ENCODE measurements at places on chromosomes 1 and 21.

DNA sequence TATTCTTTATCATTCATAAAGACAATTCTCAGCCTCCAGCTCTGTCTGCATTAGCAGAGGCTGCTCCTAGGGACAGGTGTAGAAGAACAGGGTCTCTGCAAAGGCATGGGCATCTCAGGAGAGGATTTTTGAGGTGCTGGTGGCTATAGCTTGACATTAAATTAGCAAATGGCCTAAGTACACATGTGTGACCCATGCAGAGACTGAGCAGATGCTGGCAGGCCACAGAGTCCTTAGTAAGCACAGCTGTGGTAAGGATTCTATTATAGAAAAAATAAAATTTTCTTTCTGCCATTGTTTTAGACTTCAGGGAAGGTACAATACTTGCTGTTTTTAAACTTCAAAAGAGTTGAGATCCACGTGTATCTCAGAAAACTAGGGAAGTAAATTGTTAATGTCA, 177.5 kb upstream of the DUSP10 start:
- H3K4me1 ChIP-seq: no peaks in the 10 kb centered on the region
- peaks cover 2% of the 10 kb centered on the region for H3K27me3 ChIP-seq
- no peak for DNase-seq
- H3K4me3 ChIP-seq: no peak overlapping the region
- H3K27ac ChIP-seq: no peak overlapping the region

GRCh38 chr1:38680801-38681510, 178.6 kb downstream of the RRAGC start:
- H3K4me3 ChIP-seq: no peak overlapping the region
- no peaks in the 10 kb centered on the region for H3K36me3 ChIP-seq
- peaks cover 11% of the 10 kb centered on the region for H3K27me3 ChIP-seq
- no peak for DNase-seq
- H3K4me1 ChIP-seq: no peaks in the 10 kb centered on the region

DNA sequence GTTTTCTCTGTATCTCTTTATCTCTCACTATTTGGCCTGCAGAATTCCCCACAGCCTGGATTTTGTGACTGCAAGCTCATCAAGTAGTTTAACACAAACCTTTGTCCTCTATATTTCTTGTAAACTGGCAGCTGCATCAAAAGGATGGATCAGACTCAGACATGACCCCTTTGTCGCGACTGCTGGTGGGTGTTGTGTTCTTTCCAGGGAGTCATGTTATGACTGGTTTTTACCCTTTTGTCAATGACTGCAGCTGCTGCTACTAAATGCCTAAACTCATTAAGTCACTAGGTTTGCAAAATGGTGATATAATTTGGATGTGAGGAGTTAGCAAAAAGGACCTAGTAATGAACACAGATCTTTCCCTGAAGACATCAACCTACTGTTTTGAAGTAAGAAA, 10.2 kb upstream of the TOMM20 start:
- no peak overlapping the region for H3K4me3 ChIP-seq
- H3K4me1 ChIP-seq: no peaks in the 10 kb centered on the region
- H3K27me3 ChIP-seq: no peaks in the 10 kb centered on the region
- H3K36me3 ChIP-seq: peaks cover 22% of the 10 kb centered on the region
- DNase-seq: no peak

DNA sequence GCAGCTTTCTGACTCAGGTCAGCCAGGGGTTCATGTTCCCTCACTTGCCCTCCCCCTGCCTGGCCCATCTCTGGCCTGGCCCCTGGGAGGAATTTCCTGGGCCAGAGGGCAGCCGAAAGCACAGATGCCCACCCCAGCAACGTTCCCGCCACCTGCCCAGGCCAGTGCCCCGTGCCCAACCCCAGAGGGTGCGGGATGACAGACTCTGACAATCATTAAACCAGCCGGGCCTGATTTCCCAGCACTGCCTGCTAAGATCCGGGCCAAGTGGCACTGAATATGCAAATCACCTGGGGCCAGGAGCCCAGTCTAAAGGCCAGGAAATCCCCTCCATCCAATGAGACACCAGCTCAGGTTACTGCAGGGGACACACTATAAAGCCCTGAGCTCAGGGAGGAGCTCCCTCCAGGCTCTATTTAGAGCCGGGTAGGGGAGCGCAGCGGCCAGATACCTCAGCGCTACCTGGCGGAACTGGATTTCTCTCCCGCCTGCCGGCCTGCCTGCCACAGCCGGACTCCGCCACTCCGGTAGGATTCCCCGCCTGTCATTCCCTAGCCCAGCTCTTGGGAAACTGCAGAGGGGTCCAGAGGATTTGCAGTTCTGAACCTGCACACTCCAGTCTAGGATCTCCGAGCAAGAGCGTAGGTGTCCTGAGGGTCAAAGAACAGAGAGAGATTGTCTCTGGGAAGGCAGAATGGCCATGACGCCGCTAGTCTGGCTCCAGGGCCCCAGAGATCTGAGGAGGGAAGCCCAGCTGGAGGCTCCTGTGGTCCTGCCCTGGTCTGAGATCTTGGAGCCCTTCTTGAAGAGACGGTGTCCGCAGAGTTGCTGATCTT, at the start of gene ELF3:
ELF3 (plus strand) TSS at position 408 of the 836 bp plus-strand sequence. CDS start 550 bp downstream, outside the sequence.
- DNase-seq: no peak
- no peak within 1 kb of the TSS for H3K27ac ChIP-seq
- no peak within 1 kb of the TSS for H3K4me3 ChIP-seq
- H3K27me3 ChIP-seq: peaks cover 2% of the 10 kb centered on the region

DNA sequence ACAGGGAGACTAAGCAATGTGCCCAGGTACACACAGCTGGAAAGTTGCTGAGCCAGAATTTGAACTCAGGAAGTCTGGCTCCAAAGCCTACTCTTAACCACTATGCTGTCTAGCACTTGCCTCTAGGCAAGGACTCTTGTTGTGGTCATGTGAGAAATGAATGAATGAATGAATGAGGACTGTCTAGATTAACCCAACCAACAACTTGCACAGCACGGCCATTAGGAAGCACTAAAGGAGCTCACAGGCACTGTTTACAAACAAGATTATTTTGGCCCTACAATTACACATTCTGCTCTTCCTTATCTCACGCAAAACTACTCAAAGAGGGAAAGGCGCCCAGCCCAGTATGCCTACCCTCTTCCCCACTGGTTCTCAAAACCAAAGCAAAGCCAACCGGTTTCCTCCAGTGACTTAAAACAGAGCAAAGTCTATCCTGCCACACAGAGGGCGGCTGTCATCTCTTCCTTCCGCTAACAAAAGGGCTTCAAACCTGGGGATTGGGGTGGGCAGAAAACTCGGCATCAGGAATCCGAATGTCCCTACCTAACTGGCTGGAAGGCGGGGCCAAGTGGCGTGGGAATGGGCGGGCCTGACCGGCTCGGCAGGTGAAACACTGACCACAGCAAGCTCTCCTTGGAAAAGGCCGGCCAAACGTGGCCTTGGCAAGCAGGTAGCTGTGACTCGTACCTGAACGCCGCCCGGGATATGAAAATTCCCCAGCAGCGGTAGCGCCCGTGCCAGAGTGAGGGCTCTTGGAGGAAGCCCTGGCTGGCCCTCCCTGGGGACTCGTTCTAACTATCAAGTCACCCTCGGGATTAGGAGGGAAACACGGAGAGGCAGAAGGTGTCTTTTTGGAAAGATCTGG, 948 bp downstream of the STK40 start:
- H3K4me1 ChIP-seq: peaks cover 39% of the 10 kb centered on the region
- DNase-seq: no peak
- peak overlapping the region; percentile 91 for H3K4me3 ChIP-seq
- no peaks in the 10 kb centered on the region for H3K36me3 ChIP-seq
- H3K27me3 ChIP-seq: no peaks in the 10 kb centered on the region

DNA sequence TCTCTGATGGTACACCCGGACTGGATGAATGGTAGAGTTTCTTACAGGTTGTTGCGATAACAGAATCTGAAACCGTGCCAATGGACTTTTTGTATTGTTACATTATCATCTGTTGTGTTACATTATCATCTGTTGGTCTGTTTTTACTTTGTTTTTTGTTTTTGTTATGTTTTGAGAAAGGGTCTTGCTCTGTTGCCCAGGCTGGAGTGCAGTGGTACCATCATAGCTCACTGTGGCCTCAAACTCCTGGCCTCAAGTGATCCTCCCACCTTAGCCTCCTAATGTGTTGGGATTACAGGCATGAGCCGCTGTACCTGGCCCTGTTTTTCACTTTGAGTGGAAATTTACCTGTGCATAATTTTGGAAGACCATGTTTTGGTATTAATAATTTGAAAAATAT, 10.2 kb upstream of the PEX10 start:
- H3K4me1 ChIP-seq: no peaks in the 10 kb centered on the region
- H3K27ac ChIP-seq: peak overlapping the region; percentile 19
- H3K36me3 ChIP-seq: no peaks in the 10 kb centered on the region
- peaks cover 7% of the 10 kb centered on the region for H3K27me3 ChIP-seq
- no peak for DNase-seq

- peaks cover 5% of the 10 kb centered on the region for H3K4me1 ChIP-seq
- H3K36me3 ChIP-seq: no peaks in the 10 kb centered on the region
- no peak for DNase-seq
- no peak overlapping the region for H3K27ac ChIP-seq
- no peaks in the 10 kb centered on the region for H3K27me3 ChIP-seq
Measured at GRCh38 chr1:109722908-109723691, 11.0 kb downstream of the GSTM5 start.

- peak overlapping the region; percentile 86 for H3K4me3 ChIP-seq
- H3K27me3 ChIP-seq: no peaks in the 10 kb centered on the region
- peaks cover 81% of the 10 kb centered on the region for H3K4me1 ChIP-seq
- H3K27ac ChIP-seq: peak overlapping the region; percentile 98
Measured at GRCh38 chr1:109255097-109255651, 5.8 kb downstream of the CELSR2 start.

- no peaks in the 10 kb centered on the region for H3K36me3 ChIP-seq
- no peak overlapping the region for H3K27ac ChIP-seq
- peaks cover 7% of the 10 kb centered on the region for H3K27me3 ChIP-seq
- H3K4me3 ChIP-seq: no peak overlapping the region
Measured at GRCh38 chr1:215023155-215023832, 59.2 kb upstream of the KCNK2 start.

DNA sequence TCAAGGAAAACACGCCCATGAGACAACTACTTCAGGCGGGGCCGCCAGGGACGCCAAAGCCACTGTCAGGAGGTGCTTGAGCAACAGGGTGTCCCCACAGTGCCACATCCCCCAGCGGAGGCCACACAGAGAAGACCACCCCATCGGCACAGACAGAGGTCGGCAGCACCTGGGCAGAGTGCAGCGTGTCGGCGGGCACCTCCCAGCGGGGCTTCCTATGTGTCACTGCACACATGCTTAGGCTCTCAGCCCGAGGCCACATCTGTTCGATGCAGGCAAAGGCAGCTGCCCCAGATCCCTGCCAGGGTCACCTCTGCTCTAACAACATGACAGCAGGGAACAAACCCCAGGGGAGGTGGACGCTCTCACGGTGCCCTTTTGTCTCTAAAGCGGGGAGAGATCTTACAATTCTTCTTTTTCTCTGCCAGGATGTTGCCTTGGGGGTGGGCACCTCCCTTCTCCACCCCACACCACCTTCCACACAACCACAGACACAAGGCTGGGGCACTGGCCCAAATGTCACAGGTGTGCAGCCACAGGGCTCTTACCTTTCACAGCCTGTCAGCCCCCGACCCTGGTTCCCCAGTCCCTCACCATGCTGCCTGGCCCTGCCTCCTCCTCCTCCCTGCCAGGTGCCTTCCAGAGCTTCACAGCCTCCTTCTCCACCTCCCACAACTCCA, 4.2 kb downstream of the KRTAP10-8 start:
- no peak overlapping the region for H3K27ac ChIP-seq
- H3K27me3 ChIP-seq: peaks cover 8% of the 10 kb centered on the region
- no peak for DNase-seq
- no peaks in the 10 kb centered on the region for H3K4me1 ChIP-seq
- H3K36me3 ChIP-seq: peaks cover 10% of the 10 kb centered on the region

DNA sequence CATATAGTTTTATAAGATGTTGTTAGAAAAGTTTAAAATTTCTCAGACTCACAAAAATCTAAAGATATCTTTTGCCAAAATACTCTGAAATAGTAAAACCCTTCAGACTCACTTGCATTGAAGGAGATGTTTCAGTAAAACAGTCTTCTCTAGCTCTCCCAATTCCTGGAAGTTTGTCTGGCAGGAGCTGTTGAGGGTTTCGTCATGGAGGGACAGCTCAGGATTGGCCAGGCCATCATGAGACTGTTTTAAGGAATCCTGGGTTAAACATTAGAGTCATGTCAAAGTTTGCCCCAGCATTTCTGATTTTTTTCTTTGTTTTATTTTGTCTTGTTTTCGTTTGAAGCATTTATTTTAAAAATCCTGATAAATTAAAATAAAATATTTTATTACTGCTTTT, 293.8 kb upstream of the PBX1 start:
- H3K27ac ChIP-seq: no peak overlapping the region
- no peaks in the 10 kb centered on the region for H3K36me3 ChIP-seq
- no peaks in the 10 kb centered on the region for H3K4me1 ChIP-seq
- H3K4me3 ChIP-seq: no peak overlapping the region
- no peaks in the 10 kb centered on the region for H3K27me3 ChIP-seq

DNA sequence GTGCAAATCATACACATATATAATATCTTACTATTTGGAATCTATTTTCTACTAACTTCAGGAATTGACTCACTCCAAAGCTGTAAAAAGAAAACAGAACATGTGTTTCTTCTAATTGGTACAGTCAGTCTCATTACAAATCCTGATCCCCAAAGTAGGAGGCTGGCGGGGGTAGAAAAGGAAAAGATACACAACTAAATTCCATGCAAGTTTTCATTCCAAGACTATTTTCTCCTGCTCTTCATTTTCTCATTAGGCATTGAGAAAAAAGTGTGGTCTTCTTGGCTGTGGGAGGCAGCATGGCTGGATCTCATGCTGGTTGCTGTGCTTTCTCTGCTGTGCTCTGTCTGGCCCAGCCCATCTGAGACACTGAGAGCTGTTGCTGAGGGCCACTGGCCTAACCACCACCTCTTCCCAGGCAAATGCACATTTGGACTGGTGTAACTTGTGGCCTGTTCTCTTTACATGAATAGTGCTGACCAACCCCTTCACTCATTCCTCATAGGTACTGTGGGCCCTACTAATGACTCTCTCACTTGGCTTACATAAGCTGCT, 1107.5 kb upstream of the B3GALT2 start:
- no peaks in the 10 kb centered on the region for H3K36me3 ChIP-seq
- H3K4me3 ChIP-seq: no peak overlapping the region
- DNase-seq: no peak

DNA sequence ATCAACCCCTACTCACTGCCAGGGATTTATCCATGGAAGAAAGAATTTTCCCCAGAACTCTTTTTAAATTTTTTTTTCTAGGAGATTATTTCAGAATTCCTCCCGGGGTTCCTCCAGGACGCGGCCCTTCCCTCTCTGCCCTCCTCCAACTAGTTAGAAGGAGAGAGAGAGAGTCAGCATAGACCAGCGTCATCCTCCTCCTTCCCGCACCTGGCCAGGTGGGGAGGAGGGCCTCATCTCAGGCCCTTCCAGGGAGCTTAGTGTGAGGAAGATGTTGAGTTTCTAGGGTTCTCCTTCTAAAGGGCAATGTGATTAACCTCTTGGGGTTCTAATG, 63.6 kb downstream of the CDK18 start:
- no peak overlapping the region for H3K27ac ChIP-seq
- no peaks in the 10 kb centered on the region for H3K4me1 ChIP-seq
- no peak for DNase-seq
- no peak overlapping the region for H3K4me3 ChIP-seq
- H3K36me3 ChIP-seq: no peaks in the 10 kb centered on the region

Measured in neural crest cell (in vitro differentiated cells).